NCI-H2171 (cell line): ENCODE measurements at places on chromosomes 3 and 15.

DNA sequence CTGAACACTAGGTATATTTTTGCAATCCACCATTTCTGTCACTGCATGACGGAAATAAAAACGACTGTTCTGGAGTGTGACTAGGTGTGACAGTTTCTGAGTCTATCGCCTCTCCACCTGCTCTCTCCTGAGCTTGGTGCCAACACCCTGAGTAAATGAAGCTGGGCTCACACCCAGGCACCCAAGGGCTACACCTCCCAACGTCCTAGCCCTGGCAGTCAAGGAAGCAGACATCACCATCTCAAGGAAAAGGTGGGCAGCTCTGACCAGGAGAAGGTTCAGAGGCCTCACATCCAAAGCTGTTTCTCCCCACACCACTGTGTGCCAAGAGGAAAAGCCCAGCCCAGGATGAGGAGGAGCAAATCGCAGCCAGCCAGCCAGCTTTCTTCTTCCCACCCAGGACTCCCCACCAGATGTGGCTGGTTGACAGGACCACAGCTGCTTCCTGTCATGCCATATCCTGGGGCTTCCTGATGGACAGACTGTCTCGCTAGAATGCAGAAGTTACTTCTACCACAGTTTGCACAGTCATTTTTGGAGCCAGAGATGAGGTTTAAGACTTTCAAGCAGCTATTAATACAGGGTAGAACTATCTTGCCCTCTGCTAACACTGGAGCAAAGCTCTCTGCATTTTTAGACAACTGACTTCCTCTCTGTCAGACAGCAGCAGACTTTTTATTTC, 3.3 kb downstream of the SCAMP2 start:
- no peak for DNase-seq

DNA sequence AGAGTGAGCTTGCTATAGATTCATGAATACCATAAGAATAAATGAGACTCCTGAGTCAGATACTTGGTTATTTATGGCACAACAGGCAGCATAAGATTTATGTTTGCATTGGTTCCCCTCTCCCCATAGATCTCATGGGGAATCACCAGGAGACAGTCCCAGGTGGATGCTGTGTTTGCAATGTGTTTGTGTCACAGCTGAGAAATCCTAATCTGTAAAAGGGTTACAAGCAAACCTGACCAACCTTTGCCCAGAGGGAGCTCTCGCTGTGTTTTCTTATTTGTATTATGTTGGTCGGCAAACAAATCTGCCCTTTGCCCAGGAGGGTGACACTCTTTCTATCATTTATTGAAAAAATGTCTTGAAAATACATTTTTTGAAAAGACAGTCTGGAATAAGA, 236.2 kb downstream of the ZPLD1 start:
- DNase-seq = no peak

DNA sequence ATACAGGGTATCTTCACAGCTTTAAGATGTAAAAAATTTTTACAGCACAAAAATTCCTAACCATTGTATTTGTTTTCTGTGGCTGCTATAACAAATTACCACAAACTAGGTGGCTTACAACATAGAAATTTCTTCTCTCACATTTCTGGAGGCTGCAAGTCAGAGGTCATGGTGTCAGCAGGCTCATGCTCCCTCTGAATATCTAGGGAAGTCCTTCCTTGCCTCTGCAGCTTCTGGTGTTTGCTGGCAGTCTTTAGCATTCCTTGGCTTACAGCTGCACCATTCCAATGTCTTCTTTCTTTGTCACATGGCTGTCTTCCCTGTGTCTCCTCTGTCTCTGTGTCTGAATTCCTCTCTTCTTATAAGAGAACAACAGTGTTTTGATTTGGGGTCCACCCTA, 310.2 kb upstream of the SUCLG2 start:
- DNase-seq = no peak

- DNase-seq = no peak
Observed at GRCh38 chr15:68485721-68486360, 53.9 kb upstream of the ITGA11 start.

DNA sequence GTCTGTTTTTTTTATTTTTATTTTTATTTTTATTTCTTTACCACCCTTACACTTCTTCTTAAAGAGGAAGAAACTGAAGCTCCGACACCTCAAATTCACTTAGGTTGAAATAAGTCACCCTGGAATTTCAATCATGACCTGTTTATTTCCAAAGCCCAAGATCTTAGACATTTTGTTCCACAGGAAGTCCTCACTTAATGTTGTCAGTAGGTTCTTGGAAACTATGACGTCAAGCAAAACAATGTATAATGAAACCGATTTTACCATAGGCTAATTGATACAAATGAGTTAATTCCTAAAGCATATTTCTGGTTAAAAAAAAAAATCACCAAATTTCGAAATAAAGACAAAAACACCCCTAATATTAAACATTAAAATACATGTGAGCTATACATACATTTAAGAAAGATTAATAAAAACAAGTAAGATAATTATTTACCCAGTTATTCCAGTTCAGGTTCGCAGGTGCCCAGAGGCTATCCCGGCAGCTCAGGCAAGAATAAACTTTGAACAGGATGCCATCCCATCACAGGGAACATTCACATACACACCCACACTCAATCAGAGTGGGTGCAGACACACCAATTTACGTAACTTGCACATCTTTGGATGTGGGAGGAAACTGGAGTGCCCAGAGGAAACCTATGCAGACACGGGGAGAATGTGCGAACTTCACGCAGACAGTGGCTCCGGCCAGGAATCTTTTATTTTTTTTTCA, 391.0 kb downstream of the RAP2B start:
- DNase-seq = no peak

DNA sequence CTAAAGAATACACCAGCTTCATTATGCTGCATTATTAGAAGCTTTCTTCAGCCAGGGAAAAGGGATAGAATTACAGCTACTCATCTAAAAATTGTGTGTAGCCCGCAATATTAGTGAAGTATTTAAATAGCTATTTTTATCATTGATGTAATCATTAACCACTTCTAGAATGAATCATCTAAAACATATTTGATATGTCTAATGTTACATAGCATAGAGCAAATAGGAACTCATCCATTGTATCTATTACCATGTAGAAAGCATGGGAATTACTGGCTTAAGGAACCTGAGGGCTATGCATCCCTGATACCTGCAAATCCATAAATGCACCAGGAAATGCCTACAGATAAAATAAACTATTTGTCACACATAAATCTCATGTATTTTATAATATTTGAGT, 54.5 kb upstream of the VGLL3 start:
- no peak for DNase-seq

- no peak for DNase-seq
Observed at GRCh38 chr3:126136428-126137220, 43.8 kb downstream of the ALDH1L1 start.
